ENCODE measurements at places on chromosomes 3 and 15. TPM values are rescaled to one million over a fixed set of nuclear protein-coding genes. Genes with fewer than 3 reads are reported as not detected.

DNA sequence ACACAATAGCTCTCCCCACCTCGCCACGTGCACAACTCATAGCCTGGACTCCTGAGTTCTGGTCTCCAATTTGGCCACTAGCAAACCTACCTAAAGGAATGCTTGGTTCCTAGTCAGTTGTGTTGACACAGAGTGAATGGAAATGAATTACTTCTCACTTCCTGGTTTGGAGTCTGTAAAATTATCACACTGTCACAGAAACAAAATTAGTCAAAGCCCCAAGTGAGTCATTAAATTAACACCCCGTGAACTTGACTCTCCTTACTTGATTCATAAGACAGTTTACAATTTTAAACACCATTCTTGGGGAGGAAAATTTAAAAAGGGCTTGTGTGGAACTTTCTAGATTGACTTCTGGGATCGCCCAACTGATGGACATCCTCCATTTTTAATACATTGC is 276.2 kb upstream of the CTNNB1 start:
- DNase-seq: no peak

DNA sequence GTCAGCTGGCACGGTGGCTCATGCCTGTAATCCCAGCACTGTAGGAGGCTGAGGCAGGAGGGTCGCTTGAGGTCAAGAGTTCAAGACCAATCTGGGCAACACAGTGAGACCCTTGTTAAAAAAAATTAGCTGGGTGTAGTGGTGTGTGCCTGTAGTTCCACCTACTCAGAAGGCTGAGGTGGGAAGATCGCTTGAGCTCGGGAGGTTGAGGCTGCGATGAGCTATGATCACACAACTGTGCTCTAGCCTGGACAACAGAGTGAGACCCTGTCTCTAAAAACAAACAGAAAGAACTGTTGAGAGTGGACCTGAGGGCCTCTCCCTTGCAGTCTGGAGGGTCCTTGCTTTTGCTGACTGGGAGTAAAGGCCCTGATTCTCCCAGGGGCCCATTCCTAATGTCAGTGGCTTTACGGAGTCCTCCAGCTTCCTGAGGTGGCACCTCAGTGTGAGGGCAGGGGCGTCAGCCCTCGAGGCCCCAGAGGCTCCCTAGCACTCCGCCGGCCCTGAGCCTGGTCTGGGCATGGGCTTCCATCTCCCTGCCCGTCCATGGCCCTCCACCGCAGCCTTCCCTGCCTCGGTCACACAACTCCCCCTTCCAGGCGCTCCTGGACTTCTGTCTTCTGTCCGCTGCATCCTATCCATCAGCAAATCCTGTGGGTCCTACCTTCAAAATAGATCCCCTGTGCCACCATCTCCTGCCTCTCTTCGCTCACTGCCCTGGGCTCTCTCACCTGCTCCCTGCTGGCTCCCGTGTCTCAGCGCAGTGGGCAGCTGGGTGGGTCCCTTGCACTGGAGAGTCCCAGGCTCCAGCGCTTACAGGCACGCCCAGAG is 19.0 kb downstream of the FBLN2 start:
- DNase-seq: no peak

- DNase-seq: peak; percentile 8
Measured at GRCh38 chr15:78739996-78740903, 71.0 kb downstream of the ADAMTS7 start.

GRCh38 chr3:134036291-134036690 is 6.6 kb upstream of the SLCO2A1 start:
- no peak for DNase-seq

- no peak for DNase-seq
Measured at GRCh38 chr15:84598993-84599392, 1.8 kb upstream of the ZSCAN2 start.

DNA sequence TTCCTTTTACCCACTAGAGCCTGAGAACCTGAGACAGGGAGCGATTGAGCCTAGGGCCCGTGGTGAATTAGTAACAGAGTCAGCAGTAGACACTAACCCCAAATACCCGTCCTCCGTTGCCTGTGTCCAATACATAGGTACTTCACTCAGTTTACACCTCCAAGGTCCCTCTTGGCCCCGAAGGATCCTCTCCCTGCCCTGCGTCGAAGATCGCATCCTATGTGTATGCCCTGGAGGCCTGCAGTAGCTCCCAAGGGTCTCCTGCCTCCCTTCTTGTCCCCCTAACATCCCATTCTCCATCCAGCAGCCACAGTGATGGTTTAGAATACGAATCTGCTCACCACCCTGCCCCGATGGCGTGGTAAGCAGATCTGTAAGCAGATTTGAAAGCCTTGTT is 67.0 kb downstream of the ISG20 start:
- DNase-seq: no peak

Gene EFCAB12
- total RNA-seq: 0.26 TPM

Gene CLDN16
- total RNA-seq: 1.1 TPM

GRCh38 chr3:138935863-138936740 is 10.8 kb downstream of the FOXL2 start:
- peak; percentile 68 for DNase-seq

Gene RBP2
- total RNA-seq: not detected

DNA sequence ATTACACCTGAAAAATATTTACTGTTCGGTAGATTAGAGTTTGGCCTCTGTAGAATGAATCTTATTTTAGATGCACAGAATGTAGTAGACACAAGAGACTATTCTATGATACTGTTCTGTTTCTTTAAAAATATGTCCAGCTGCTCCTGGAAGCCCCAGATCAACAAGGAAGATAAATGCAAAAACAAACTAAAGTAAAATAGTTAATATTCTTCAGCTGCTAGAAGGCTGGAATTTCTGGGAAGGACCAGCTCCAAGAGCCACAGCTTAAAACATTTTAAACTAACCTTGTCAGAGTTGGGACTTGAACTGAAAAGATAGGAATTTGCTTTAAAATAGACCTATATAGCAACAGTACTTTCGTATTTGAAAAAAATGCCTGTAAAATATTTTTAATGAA is 277.9 kb downstream of the PTPRG start:
- DNase-seq: no peak

Gene GATM
- 47.6 TPM for total RNA-seq

GRCh38 chr3:136994772-136995516 is 37.2 kb downstream of the IL20RB start:
- DNase-seq: peak; percentile 92

- DNase-seq: no peak
Measured at GRCh38 chr3:189395825-189396224, 224.1 kb downstream of the TPRG1 start.

GRCh38 chr3:145144361-145144760 is 1016.6 kb downstream of the PLOD2 start:
- no peak for DNase-seq

GRCh38 chr15:39281094-39281493 is 299.8 kb upstream of the THBS1 start:
- DNase-seq: no peak

- DNase-seq: no peak
Measured at GRCh38 chr3:10234526-10235230, 13.6 kb upstream of the TATDN2 start.

Gene TRIM71
- total RNA-seq: not detected

DNA sequence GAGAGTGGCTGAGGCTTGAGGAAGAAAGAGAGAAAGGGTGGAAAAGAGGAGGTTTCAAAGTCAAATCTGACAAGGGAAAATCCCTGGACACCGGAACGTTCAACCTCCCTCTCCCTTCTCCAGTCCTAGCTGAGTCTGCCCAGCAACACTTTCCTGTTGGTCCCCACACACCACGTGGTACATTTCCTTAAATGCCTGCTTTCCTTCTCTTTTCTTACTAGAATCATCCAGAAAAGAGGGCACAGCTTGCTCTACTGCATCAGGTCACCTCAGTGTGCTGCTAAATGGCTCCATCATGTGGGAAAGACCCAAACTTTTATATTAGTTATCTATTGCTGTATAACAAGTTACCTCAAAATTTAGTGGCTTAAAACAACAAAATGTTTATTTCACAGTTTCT is 181.2 kb downstream of the NECTIN3 start:
- no peak for DNase-seq

DNA sequence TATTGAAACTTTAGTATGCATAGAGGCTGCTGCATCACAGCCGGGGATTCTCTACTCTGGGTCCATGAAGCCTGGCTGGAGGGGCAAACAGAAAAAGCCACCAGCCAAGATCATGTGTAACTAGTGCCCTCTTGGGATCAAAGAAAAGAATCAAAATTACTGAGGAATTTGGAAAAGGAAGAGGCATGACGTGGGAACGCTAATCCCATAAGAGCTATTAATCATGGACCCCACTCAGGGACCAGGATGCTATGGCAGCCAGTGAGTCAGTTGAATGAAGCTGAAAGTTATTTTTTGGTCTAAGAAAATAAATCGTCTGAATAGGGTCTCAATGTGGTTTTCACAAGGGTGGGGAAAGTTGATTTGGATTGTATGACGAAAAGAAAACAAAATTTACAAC is 1165.1 kb downstream of the ROBO2 start:
- DNase-seq: no peak

GRCh38 chr3:34703053-34703452 is 904.6 kb downstream of the PDCD6IP start:
- no peak for DNase-seq

Gene CD200R1
- total RNA-seq: 1.8 TPM

DNA sequence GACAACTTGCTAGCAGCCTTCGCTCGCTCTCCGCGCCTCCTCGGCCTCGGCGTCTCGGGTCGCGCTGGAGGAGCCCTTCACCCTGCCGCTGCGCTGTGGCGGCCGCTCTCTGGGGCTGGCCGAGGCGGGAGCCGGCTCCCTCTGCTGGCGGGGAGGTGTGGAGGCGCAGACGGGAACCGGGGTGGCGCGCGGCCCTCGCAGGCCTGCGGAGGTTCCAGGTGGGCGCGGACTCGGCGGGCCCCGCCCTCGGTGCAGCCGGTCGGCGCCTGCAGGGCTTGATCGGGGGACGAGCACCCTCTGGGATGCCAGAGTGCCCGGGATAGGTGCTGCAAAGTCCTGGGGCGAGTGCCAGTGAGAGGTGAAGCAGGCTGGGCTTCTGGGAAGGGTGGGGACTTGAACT is 989.9 kb downstream of the ROBO2 start:
- no peak for DNase-seq

DNA sequence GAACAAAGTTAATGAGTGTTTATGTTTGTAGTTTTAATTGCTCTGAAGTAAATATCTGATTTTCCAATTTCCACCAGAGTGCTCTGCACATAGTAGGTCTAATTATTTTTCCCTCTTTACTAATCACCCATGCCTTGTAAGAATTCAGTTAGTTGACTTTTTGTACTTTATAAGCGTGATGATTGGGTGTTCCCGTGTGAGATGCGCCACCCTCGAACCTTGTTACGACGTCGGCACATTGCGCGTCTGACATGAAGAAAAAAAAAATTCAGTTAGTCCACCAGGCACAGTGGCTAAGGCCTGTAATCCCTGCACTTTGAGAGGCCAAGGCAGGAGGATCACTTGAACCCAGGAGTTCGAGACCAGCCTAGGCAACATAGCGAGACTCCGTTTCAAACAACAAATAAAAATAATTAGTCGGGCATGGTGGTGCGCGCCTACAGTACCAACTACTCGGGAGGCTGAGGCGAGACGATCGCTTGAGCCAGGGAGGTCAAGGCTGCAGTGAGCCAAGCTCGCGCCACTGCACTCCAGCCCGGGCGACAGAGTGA is 507 bp upstream of the VHL start:
- no peak for DNase-seq

Gene GDPGP1
- total RNA-seq: 16.9 TPM

All from ureter (tissue), 1 donor.